ENCODE measurements at places on chromosomes 16 and 17.

- no peak for DNase-seq
These were observed 12.8 kb upstream of the CDRT4 start for GRCh38 chr17:15480204-15480603.

- DNase-seq, result no peak
These were observed 2.4 kb downstream of the MEAK7 start for GRCh38 chr16:84502075-84502474.

DNA sequence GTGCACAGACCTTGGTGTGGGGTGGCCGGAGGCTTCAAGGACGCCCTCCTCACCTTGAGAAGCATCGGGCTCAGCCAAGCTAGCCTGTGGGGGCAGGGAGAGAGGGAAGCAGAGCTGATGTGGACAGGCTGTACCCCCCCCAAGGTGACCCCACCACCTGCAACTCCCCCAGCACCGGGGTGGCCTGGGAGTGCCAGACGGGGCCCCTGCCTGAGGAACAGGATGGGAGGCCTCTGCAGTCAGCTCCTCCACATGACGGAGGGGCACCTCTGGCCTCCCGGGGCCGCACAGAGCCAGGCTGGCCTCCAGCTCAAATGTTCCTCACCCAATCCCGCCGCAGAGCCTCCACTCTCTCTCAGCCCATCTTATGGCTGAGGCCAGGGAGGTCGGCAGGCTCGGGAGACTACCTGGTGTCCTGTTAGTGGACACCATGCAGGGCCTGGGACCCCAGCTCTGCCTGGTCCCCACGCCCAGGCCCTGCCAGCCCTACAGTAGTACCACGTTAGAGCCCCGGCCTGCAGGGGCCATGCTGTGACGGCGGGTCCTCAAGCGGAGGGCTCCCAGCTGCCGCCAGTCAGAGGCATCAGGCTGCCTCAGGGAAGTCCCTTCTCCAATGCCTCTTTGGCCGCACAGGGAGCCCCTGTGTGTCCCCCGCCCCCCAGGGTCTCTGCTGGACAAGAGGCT lies 19.4 kb upstream of the SLC38A10 start:
- no peak for DNase-seq

DNA sequence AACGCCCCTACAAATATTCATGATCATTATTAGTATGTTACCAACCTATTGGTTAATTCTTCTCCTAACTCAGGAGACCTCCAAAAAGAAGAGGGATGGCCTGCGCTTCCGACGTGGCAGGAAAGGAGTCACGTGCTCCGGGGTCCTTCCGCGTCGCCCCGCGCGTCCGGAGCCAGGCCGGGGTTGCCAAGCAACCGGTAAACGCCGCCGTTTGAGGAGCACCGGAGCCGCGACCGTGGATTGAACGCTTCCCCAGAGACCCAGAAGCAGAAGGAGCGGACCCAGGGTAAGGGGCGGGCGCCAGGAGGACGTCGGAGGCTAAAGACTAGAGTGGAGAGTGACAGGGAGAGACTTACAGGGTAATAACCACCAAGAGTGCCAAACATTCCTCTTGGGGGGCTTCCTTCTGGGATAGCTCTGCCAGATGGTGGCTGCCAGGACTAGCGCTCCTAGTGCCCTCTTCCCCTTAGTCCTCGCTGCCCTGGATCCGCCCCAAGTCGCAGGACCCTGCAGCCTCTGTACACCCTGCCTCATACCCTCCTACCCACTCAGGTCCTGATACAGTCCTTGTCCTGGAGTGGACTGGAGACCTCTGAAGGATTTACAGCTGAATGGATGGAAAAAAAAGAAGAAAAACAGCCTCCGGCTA lies at the start of gene DNAI2:
DNAI2 (plus strand) TSS at position 175 of the 649 bp plus-strand sequence. CDS start 7,584 bp downstream, outside the sequence.
- no peak for DNase-seq

GRCh38 chr16:56245197-56245596 lies 53.9 kb downstream of the GNAO1 start:
- no peak for DNase-seq

DNA sequence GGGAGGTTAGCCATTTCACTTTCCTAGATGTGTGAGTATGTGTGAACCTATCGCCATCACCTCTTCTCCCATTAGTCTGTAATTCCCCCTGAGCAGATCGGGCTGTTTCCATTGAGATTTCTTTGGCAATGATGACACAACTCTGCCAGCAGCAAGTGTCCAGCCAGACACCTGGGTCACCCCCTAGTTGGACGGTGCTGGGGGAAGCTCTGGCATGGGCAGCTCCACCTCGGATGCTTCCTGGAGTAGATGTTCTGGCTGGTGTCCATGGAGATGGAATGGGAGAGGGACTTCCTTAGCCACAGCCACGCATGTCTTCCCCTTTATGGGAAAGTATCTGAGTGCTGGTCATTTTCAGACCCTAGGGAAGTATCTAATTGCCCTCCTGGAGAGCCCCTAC lies 247.9 kb upstream of the RPL38 start:
- DNase-seq, result no peak

DNA sequence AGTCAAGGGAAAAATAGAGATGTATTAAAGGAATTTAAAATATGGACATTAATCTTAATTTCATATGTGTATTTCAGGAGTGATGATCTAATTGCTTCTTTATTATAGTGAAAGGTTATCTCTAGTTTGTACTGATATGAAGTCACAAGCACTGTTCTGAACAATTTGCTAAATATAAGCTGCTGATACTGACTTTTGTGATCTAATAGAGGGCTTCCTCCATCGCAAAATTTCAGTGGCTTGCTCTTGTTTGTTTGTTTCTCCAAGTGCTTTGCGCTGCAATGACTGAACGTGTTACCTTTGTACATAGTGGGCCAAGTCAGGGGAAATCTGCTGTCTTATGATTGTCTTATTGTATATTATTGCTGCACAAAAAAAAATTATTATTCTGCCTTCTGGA lies 307.0 kb downstream of the KCNJ2 start:
- no peak for DNase-seq

DNA sequence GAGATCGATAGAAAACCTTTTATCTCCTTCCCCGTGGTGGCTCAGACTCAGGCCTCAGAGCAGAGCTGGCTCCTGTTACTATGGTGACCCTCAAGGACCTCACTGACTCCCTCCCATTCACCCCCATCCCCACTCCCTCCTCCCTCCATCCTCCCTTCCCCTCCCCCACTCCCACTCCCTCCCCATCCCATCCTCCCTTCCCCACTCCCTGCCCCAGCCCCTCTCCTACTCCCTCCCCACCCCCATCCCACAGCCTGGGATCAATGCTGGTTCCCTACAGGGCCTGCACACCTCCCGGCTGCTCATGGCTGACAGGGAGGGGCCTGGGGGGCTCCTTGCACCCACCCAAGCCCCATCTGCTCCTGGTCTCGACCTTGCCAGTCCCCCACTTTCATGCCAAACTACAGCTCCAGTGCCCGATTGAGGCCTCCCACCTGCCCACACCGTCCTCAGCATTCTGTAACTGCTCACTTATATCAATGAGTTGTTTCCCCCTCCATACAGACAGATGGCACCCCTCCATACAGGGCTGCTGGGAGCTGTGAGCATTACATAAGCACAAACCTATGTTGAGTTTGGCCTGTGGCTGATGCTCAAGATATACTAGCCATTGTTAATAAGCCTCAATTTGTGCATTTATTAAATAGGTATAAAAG lies 11.6 kb upstream of the RAI1 start:
- no peak for DNase-seq

DNA sequence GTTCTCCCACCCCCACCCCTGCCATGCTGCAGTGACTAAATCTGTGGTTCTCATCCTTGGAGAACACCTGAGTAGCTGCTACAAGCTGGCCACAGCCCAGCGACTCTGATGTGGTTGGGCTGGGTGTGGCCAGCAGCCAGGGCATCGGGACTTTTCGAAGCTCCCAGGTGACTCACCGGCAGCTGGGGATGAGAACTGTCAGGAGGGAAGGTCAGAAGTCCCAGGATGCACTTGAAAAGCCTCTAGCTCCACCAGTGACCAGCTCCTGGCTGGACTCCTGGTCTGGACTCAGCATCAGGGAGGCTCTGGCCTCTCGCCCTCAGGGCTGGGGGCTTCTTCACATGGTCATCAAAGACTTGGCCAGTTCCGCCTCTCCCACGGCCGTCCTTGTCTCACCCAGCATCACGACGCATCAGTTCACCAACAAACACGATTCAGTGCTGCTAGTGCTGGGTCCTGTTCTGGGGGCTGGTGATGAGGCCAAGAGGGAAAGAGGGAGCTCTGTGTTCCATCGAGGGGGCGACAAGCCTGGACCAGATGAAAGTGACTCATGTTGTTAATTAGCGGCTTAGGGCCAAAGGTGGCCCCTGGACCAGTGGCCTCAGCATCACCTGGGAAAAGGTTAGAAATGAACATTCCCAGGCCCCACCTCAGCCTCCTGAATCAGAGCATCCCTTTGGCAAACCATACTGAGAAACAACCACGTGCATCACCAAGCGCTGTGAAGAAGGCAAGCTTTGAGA lies 3.9 kb upstream of the C17orf99 start:
- no peak for DNase-seq

- DNase-seq, result no peak
These were observed 2.3 kb upstream of the HSD3B7 start for GRCh38 chr16:30982548-30983288.

DNA sequence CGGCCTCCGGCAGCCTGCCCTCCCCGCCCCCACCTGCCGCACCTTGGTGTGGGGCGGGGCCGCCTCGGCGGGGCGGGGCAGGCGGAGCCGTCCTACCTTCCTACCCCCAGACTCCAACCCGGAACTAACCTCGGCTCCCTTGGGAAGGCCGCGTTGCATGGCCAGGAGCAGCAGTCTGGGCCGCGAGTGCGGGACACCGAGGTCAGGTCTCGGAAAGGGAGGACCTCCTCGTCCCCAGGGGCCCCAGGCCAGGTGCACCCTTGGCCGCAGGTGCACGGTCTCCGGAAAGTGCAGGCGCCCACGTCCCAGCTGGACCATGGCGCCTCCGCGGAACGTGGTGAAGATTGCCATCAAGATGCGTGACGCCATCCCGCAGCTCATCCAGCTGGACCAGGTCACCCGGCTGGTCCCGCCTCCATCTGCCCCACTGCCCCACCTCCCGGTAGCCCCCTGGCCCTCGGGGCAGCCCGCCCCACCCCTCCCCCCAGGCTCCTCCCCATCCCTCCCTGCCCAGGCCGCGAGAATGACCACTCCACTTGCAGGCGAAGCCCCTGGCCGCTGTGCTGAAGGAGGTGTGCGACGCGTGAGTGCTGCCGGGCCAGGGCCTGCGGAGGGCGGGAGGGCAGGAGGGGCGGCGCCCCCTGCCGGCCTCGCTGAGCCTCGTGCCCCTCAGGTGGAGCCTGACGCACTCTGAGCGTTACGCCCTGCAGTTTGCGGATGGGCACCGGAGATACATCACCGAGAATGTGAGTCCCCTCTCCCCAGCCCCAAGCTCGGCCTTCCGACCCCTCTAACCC lies at the start of gene ELMO3:
ELMO3 (plus strand) TSS at position 121 of the 797 bp plus-strand sequence; CDS start at position 317, 196 bp downstream.
- no peak for DNase-seq

GRCh38 chr17:58728798-58729197 lies 26.9 kb upstream of the PPM1E start:
- DNase-seq, result no peak

- DNase-seq, result no peak
These were observed 235.2 kb upstream of the CDH5 start for GRCh38 chr16:66131156-66131807.

DNA sequence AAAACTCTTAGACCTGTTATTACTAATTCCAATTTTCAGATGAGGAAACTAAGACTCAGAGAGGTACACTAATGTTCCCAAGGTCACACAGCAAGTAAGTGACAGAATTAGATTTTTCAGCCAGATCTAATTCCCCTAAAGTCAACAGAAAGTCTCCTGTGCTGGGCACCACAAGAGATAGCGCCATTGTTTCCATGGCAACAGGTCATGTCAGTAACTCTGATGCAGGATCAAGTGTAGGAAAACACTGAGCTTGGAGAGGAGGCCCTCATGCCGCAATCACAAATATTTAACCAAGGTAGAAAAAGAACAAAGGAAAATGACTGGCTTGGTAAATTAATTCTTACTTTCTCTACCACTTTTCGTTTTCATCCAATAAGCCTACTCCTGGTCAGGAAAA lies 166.0 kb upstream of the CDH13 start:
- DNase-seq, result no peak

DNA sequence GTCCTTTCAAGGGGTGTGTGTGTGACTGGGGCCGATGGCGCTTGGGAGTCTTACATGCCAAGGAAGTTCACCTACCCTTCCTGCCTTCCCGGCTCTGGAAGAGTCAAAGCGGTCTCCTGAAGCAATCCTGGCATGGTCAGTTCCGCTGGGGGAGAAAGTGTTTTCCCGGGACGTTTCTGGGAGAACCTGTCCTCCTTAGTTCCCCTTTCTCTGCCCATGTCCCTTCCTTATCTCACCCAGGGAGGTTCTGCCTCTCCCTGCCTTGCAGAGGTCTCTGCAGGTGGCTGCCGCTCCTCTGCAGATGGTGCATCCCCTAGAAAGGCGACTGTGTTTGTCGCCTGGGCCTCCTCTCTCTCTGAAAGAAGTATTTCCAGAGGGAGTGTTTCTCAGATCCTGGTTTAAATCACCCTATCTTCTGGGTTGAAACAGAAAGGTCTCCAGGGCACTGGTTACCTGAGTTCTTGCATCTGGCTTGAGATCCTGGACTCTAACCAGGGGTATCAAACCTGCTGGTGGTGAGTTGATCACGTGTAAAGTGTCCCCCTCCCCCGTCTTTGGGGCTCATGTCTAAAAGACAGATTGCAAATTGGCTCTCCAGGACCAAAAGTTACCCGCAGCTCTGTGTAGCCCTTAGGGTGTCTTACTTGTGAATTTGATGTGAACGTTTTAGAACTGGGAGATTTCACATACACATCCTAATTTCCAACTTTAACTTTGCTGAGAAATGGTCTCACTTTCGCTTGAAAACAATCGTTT lies 1.9 kb downstream of the PRKCB start:
- peak; percentile 29 for DNase-seq

GRCh38 chr16:67653128-67653788 lies 6.8 kb downstream of the ACD start:
- no peak for DNase-seq

DNA sequence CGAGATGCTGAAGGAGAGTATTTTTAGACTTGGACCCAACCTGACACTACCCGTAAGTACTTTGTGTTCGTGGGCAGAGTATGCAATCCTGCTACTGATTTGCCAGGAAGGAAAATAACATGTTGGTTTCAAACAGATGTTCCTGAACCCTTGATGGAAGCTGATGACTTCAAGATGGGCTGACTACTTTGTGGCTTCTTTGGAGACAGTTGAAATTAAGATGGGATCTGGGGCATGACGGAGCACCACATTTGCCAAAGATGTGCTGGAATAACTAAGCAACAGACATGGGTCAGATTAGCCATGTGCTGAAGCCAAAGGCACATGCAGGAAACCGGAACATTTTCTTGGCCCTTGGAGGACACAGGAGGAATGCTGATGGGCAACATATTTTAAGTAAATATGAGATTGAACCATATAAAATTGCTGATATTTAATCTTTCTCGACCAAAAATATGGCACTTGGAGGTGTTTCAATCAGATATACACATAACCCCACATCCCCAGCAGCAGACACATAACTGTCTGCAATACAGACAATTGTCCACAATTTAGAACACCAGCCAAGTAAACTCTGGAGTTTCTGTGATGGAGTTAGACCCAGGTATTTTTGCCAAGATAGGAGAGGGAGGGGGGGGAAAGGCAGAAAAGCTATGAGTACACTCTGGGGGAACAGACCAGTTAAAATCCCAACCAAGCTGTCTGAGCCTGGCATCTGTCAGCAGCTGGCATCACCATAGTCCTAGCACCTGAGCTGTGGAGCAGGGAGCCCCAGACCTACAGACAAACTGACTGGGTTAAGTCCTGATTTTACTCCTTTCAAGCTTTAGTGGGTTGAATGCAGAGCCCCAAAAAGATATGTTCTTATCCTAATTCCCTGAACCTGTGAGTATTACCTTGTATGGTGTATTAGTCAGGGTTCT lies 329.4 kb upstream of the CDH5 start:
- DNase-seq, result no peak

GRCh38 chr16:2194166-2194834 lies 2.1 kb downstream of the CASKIN1 start:
- DNase-seq, result no peak

GRCh38 chr16:35798885-35799426 lies 2339.5 kb downstream of the TP53TG3F start:
- DNase-seq, result no peak
